ENCODE measurements at places on chromosomes 7 and 10.
A peak's percentile ranks its signal among the peaks of the same experiment; 100 is the strongest.

DNA sequence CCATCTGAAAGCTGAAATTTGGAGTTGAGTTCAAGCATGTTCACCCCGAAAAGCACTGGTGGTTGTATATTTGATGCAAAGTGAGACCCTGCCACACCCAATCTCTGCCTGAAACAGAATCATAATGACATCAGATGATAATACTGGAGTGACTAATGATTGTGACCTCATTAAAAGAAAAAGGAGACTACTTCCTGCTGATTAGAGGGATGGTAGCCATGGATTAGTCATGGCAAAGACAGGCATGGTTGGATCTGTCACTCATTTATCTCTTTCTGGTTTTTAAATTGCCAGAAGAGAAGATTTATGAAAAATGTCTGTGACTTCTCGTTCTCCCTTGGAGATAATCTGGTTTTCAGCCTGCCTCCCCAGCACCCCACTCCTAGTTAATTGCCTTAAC is 101.2 kb downstream of the BAMBI start:
- no peak for DNase-seq

GRCh38 chr10:32210306-32211045 is 136.5 kb downstream of the EPC1 start:
- no peak for DNase-seq

- no peak for DNase-seq
Measured at GRCh38 chr10:24553051-24553612, 170.6 kb downstream of the ARHGAP21 start.

DNA sequence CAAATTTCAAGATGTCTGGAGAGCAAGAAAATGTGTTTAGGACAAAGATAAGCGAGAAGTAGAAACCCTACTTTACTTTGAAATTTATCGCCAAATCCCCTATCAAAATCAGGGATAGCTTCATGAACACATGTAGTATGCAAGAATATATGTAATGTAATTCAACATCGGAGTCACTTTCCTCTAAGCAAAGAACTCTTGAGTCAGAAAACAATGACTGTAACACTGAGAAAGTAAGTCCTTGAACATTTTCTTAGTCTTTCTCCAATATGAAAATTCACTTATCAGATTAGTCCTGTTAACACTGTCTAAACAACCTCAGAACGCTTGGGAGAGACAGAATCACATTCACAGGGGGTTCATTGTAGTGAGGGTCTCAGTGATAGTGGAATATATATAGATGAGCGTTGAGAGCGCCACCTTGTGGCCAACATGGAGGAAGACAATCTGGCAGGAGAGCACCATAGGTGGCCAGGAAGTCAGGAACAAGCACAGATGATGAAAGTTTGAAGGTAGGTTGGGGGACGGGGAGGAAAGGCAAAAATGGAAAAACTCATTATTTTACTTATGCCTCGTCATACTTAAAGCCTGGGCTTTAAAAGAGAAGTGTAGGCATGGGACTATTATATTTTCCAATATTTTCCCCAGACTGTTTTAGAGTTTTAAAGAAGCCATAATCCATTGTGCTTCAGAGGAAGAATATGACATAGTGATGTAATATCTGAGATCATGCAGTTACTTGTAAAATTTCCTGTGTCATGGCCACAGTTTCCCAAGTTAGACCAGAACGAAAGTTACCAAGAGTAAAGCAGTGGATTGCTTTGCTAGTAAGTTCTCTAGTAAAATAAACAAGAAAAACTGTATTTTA is 115.5 kb upstream of the GNAI1 start:
- DNase-seq: no peak

GRCh38 chr7:504221-505111 is 15.2 kb downstream of the PDGFA start:
- DNase-seq: no peak

- DNase-seq: no peak
Measured at GRCh38 chr7:38396852-38397251, 123.4 kb upstream of the TARP start.

GRCh38 chr10:124700293-124701037 is 43.7 kb downstream of the FAM53B start:
- DNase-seq: no peak

- DNase-seq: no peak
Measured at GRCh38 chr10:78706256-78706655, 362.5 kb upstream of the ZMIZ1 start.

DNA sequence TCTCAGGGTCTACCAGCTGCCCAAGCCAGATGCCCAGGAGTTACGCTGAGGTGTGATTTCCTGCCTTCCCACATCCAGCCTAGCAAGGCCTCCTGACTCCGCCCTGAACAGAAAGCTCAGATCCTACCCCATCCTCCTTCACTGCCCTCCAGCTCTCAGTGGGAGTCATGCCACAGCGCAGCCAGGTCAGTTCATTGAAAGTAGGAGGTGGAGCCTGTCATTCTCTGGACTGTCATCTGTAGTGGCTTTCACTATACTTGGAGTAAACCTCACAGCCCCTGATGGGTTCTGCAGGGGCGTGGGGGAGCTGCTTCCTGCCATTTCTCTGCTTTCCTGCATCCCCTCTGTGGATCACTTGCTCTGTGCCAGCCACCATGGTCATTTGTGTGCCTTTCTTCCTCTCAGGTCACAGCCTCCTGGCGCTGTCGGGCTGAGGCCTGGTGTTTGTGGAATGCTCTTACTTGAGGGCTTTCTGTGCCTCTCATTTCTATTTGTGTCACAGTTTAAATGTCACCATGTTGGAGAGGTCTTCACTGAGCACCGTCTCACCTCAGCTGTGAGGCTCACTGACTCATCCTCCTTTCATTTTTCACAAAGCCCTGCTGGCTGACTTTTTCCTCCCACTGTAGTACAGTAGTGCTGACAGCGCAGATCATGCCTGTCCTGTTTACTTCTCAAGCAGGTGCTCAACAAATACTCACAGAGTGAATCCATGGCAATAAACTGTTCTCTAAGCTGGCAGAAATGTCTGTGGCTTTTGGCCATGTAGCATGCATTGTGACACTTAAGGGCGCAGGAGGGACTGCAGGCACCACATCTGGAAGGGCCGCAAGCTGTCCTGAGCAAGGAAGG is 61.0 kb upstream of the TMEM248 start:
- no peak for DNase-seq

DNA sequence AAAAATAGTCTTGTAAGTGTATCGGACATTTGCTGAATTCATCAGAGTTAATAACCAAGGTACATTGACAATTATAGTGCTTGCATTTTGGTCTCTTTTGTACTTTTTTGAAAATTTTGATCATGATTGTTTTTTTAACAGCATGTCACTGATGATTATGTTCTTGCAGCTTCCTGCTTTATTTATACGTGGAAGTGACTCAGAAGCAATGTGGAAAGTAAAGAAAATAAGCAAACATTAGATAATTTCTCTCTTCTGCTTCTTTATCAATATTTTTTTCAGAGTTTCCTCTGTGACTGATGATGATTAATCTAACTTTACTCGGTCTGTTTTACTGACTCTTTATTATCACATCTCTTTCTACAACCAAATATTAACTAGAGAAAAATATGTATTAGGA is 1351.9 kb downstream of the REEP3 start:
- DNase-seq: no peak

DNA sequence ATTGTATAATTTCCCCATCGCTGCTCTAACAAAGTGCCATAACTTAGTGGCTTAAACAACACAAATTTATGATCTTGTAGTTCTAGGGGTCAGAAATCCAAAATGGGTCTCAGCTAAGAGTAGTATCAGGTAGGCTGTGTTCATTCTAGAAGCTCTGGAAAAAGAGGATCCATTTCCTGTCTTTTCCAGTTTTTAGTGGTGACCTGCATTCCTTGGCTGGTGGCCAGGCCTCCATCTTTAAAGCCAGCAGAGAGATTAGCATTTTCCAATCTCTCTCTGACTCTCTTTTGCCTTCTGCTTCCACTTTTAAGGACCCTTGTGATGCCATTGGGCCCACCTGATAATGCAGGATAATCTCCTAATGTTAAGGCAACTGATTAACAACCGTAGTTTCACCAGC is 41.0 kb upstream of the C10orf120 start:
- DNase-seq: no peak

GRCh38 chr10:9024210-9024609 is 969.7 kb downstream of the GATA3 start:
- no peak for DNase-seq

- DNase-seq: no peak
Measured at GRCh38 chr10:34522546-34522945, 292.6 kb downstream of the PARD3 start.

DNA sequence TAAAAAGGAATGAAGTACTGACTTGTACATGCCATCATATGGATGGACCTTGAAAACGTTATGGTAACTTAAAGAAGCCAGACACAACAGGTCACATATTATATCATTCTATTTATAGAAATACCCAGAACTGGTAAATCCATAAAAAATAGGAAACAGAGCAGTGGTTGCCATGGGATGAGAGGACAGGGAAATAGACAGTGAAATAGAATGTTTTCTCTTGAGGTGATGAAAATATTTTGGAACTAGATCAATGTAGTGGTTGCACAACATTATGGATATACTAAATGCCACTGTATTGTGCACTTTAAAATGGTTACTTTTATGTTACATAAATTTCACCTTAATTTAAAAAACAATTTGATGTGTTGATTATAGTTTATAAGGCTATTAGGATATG is 318.5 kb downstream of the THSD7A start:
- no peak for DNase-seq

- no peak for DNase-seq
Measured at GRCh38 chr10:98363220-98363619, 51.8 kb downstream of the PYROXD2 start.

DNA sequence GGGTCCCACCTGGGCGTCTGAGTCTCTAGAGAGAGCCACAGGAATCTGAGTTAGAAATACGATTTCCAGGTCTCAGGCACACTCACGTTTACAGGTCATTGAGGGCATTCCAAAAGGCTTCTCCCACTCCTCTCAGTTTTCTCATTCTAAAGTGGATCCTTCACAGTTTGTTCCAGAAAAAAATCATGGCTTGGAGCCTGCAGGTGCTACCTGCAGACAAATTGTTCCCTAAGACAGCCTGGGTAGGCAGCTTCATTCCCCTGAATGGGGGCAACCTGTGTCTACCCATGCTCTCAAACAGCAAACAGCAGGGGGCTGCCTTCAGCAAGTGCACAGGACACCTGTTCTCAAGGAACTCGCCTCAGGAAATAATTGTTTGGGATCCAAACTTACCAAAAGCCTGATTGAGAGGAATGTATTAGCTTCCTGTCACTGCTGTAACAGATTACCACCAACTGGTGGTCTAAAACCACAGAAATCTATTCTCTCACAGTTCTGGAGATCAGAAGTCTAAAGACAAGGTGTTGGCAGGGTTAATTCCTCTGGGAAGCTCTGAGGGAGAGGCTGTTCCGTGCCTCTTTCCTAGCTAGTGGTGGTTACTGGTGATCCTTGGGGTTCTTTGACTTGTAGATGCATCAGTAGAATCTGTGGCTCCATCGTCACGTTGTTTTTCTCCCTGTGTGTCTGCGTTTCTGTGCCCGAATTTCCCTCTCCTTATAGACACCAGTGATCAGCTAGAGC is 117.2 kb downstream of the RAB11FIP2 start:
- no peak for DNase-seq

- DNase-seq: no peak
Measured at GRCh38 chr7:74579800-74580685, 77.5 kb upstream of the GTF2I start.

GRCh38 chr7:82241356-82241755 is 202.2 kb downstream of the CACNA2D1 start:
- DNase-seq: no peak

DNA sequence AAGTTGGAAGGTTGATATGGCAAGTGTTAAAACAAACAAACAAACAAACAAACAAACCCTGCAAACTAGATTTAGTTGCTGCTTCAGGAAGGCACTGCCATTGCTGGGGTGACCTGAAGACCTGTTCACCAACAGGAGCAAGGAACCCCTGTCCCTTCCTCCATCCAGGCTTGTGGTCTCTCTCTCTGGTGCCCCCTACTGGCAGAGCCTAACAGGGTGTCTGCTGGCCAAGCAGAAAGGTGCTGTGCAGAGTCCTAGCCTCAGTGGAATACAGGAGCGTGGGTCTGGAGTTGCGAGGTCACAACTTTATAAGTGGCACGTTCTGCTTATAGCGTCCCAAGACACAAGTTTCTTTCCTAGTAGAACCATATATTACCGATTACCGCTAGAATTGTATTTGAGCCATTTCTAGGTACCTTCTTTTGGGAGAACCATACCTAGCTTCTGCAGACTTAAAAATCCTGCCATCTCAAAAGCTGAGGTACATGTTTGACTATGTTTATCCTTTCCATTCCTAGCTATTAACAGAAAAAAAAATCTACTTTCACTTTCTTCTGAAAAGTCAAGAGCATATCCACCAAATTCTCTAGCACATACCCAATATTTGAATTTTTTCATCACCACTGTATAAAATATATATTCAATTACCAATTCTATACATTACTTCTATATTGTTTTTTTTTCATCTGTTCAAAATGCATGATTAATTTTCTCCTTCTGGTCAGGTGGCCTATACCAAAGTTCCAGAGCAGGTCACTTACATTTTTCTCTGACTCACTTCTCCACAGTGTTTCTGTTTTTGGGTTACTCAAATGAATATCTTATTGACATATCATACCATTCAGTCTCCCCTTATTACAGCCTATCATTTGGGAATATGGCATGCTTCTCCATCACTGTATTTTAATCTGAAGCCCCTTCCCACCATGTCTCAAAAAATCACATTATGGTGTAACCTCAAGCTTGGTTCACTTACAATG is 29.1 kb upstream of the CALD1 start:
- peak; percentile 24 for DNase-seq

- no peak for DNase-seq
Measured at GRCh38 chr7:73828972-73829371, 1.8 kb upstream of the CLDN4 start.

- DNase-seq: no peak
Measured at GRCh38 chr7:30804078-30804661, 33.0 kb downstream of the MINDY4 start.

DNA sequence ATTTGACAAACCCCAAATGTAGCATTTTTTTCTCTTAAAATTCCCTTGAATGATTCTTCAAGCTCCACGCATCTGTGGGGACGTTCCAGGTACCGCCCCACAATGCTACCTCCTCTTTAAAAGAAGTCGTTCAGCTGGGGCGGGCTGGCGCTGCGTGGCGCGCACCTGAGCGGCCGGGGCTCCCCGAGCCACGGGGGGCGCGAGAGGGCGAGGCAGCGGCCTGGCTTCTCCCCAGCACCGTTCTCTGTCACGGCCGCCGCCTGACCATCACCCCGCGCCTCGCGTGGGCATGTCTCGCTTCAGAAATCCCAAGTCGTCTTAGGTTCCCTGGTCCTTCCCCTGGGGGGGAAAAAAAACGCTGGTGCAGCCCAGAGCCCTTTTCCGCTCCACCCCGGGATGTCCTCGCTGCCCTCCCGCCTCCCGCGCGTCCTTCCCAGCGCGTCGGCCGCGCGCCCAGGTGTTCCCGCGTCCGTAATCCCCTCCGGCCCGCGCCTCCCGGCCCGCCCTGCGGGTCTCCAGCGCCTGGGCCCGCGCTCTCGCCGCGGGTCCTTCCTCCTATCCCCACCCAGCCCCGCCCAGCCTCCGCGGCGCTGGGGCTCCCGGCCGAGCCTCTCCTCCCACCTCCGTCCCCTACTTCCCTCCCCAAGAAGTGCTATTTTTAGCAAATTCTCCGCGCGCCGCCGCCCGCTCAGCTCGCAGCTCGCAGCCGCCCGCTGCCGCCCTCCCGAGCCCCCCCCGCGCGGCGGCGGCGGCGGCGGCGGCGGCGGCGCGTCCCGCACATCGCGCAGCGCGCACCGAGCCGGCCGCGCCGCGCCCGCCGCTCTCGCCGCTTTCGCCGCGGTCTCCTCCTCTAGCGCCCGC is 58.7 kb upstream of the PRPS1L1 start:
- DNase-seq: no peak
